ENCODE measurements at places on chromosomes 11 and 22.

DNA sequence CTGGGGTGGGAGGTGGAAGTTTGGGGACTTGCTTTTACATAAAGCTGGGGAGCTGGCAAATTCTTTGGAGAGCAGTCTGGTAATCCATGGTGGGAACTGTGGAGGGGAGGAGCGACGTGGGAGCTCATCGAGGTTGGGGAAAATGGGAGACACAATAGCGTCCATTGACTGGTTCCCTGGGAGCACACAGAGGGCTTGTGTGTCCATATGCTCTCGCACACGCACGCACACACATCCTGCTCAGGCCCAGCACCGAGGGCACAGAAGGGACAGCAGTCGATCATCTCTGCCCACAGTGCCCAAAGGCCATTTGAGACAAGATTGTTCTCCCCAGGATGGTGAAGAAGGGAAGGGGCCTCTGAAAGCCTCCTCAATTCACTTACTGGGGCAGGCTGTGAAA lies 53.7 kb downstream of the FBXO7 start:
- DNase-seq = no peak

GRCh38 chr11:123314972-123315371 lies 115.1 kb upstream of the GRAMD1B start:
- DNase-seq = no peak

DNA sequence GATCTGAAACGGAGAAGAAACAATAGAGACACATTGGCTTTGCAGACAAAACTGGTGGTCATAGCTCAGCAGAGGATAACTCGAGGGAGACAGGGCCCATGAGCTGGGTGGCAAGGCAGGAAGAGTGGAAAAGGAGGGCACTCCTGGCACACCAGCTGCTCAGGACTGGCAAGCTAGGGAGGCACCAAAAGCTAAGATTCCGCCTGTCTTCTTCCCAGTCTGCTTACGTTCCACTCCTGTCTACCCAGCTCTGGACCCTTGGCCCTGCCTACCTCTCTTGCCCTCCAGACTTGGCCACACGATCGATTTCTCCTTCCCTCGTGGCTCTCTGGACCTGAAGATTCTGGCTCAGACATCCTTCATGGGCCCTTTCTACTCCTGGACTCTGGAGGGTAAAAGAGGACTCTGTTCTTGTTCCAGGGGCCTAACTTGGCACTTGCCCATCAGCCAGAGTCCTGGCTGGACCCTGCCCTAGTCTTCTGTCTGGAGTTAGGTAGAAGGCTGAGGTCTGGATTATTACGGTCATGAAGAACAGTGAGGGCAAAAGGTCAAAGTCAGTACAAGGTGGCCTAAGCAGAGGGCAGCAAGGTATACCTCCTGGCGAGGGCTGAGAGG lies 115.2 kb upstream of the PITPNB start:
- DNase-seq = no peak

DNA sequence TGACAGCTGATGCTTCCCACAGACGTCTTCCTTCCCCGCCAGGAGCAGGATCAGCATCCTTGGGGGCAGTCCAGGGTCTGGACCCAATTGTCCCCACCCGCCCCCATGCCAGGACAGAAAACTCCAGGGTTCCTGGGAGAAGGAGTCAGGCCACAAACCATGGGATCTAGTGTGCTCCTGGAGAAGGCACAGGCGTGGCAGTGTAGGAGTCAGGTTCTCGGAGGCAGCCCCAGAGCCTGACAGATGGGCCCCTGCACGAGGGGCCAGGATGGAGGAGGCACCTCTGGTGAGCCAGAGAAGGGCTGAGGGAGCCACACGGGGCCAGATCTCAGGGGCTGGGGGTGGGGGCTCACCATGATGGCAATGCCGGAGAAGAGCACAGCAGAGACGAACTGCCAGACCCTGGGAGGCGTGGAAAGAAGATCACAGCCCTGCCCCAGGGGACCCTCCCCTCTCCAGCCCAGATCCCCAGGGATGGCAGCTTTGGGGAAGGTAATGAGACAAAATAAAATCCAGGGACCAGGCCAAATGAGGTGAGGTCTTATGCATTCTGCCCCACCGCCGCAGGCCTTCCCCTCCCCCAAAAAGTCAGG lies 13.6 kb downstream of the TP53I11 start:
- DNase-seq = no peak

GRCh38 chr11:44795803-44796535 lies 69.2 kb downstream of the TSPAN18 start:
- DNase-seq = no peak

DNA sequence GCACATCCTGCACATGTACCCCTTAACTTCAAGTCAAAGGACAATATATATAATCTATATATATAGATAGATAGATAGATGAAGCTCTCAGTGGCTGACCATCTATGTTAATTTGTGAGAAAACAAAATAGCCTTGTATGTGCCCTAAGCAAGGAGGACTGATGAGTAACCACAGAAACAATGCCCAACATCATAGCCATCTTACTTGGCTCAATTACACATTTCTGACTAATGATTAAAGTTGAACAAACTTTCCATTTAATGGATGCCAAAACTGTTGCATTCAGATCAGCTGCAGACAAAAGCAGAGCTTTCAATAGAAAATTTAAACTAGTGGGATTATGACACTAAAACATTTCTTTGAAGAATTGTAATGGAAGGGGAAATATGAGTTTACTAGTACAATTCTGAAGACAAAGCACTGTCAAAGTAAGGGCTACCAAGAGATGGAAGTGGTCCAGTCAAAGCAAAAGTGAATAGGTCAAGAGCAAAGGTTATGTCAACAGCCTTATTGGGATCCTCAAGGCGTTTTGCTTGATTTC lies 1188.2 kb upstream of the RAG2 start:
- DNase-seq = peak; percentile 57

GRCh38 chr22:32343941-32344340 lies 13.7 kb upstream of the RFPL3 start:
- no peak for DNase-seq

GRCh38 chr11:9936754-9937153 lies 272.9 kb downstream of the SWAP70 start:
- no peak for DNase-seq

DNA sequence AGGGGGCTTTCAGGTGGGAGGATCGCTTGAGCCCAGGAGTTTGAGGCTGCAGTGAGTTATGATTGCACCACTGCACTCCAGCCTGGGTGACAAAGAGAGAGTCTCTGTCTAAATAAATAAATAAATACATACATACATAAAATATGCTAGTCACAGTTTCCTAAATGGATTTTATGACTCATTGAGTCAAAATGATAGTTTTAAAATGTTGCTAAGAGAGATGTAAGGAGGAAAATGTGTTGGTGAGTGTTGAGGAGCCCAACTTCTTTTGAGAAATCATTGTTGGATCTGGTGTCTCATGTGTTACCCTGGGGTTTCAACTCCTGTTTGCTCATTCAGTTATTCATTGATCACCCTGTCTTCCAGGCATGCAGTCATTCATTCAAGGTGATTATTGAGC lies 21.0 kb downstream of the PARVB start:
- peak; percentile 68 for DNase-seq

- peak; percentile 5 for DNase-seq
Measured at GRCh38 chr11:84260862-84261261, 974.7 kb upstream of the CCDC90B start.

- DNase-seq = peak; percentile 34
Measured at GRCh38 chr11:65428578-65429067, 6.0 kb downstream of the NEAT1 start.

- DNase-seq = no peak
Measured at GRCh38 chr11:76695771-76696170, 25.2 kb upstream of the LRRC32 start.

- no peak for DNase-seq
Measured at GRCh38 chr11:131041331-131042040, 125.2 kb upstream of the SNX19 start.

- no peak for DNase-seq
Measured at GRCh38 chr11:26572770-26573402, 823 bp upstream of the MUC15 start.

- DNase-seq = no peak
Measured at GRCh38 chr11:7645206-7645605, 28.1 kb downstream of the CYB5R2 start.

GRCh38 chr11:9858822-9859221 lies 194.9 kb downstream of the SWAP70 start:
- DNase-seq = peak; percentile 67

DNA sequence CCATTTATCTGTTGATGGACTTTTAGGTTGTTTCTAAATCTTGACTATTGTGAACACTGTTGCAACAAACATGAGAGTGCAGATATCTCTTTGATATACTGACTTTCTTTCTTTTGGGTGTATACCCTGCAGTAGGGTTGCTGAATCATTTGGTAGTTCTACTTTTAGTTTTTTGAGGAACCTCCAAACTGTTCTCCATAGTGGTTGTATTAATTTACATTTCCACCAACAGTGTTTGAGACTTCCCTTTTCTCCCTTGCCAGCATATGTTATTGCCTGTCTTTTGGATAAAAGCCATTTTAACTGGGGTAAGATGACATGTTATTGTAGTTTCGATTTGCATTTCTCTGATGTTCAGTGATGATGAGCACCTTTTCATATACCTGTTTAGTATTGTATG lies 330.0 kb downstream of the DDX10 start:
- no peak for DNase-seq

- no peak for DNase-seq
Measured at GRCh38 chr11:75269367-75269660, 28.7 kb downstream of the TPBGL start.

- DNase-seq = no peak
Measured at GRCh38 chr11:87347441-87347840, 309.7 kb downstream of the TMEM135 start.

DNA sequence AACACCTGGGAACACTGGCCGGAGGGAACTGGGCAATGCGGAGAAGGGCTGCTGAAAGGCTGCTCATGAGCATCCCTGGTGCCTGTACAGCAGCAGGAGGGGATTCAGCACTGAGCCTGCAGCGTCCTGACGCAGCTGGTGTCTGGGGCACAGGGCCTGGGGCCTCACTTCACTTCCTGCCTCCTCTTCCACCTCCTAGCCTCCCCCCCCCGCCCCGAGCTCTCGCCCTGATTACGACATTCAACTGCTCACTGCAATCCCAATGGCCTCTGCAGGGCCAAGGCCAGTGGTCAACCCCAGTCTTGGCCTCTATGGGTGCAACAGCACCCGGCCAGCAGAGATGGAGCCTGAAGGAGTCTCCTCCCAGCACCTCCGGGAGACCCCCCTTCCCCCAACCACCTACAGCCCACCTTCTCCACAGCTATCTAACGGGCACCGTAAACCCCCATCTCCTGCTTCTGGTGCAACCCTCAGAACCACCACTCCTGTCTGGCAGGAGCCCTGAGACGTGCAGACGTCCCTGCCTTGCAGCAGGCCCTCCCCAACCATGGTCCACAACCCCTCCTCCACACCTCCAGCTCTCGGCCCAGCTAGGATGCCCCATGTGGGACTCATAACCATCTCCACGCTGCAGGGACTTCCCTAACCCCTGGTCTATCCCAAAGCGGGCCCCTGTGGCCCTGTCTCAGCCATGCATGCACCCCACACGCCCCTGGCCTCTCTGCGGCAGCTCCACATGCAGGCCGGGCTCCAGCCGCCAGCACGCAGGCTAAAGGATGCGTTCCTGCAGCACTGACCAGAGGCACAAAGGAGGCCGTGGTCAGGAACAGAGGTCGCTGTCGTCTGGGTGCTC lies 38.2 kb downstream of the BRD1 start:
- DNase-seq = no peak

DNA sequence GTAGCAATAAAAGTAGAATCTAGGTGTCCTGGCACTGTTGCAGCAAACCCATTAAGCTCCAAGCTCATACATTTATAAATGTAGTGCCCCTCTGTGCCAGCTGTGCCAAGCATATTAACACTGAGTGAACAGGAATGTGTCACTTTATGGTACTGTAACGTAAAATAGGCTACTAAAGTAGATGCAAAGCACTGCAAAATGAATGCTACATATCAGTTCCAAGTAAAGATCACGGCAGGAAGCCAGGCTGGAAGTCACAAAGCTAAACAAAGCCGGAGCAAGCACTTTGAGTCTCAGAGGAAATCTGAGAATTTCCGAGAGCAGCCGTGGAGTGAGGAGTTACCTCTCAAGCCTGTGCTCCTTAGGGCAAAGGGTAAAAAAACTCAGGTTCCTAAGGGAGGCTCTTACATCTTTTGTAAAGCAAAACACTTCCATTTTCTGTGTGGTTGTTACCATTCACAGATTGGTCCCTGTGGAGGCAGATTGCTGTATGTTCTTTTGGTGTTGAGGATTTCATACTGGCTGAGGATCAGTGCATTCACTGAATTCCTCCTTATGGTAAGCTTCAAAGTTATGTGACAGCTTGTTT lies 85.7 kb downstream of the WNT11 start:
- no peak for DNase-seq

DNA sequence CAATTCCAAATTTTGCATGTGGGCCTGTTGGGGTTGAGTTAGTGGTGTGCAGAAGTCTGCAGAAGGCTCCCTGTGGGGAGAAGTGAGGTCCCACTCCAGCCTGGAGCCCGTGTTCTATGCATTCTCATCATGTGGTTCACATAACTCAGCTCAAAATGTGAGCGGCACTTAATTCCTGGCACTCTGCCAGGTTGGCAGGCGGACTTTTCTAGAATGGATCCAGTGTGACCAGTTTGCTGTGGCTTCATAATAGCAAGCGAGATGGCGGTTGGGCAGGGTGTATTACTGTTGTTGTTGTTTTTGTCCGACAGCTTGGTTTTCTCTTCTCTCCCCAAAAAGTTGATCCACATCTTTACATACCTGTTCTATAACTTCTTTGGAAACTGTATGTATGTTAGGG lies 146.8 kb upstream of the TTC12 start:
- DNase-seq = no peak

- peak; percentile 67 for DNase-seq
Measured at GRCh38 chr11:95521133-95521542, 268.4 kb downstream of the FAM76B start.

DNA sequence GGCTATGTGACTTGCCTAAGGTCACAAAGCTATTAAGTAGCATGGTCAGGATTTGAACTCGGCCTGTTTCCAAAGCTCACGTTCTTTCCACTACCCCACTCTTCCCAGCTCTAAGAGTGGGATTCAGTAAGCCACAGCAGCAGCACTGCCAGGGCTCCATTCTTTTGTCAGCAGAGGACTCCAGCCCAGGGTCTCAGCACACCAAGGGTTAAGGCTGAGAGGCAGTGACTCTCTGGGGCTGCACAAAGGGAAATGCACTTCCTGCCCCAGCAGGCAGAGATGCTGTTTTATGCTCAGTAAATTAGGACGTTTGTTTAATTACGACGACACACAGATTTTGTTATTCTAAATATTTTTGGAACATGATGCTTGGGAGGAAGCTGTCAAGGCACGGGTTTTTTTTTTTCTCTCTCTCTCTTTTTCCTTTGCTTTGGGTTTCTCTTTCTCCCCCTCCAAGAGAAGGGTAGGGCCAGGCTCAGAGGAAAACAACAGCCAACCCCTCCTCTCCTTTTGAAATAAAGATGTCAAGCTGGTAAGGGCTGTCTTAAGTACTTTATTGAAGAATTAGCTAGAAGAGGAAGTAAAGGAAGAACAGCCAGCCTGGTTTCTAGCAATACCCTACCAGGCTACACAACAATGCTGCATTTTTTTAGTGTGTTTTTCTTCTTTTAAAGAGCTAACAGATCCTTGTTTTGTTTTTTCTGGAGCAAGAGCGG lies 2.8 kb downstream of the MYH9 start:
- DNase-seq = peak; percentile 41
